ENCODE measurements at places on chromosomes 16 and 17. TPM values are rescaled to one million over a fixed set of nuclear protein-coding genes. Genes with fewer than 3 reads are reported as not detected.

DNA sequence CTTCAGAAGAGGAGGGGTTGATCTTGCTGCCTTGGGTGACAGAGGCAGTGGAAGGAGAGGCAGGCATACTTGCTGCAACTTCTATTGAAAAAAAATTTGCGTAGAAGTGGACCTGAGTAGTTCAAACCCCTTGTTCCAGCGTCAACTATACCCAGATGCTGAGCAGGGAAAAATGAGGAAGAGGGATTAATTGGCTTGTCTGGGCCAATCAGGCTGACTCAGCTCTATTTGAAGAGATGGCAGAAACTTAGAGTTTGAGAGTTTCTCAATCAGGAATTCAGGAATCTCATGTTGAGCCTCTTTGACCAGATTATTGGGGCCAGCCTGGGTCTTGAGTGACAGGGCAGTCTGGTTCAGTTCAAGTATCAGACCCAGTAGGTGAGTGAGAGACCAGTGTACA is 17.6 kb downstream of the CASC3 start:
- DNase-seq, result no peak

GRCh38 chr17:57455063-57455914 is 199.0 kb downstream of the MSI2 start:
- DNase-seq, result peak; percentile 59

DNA sequence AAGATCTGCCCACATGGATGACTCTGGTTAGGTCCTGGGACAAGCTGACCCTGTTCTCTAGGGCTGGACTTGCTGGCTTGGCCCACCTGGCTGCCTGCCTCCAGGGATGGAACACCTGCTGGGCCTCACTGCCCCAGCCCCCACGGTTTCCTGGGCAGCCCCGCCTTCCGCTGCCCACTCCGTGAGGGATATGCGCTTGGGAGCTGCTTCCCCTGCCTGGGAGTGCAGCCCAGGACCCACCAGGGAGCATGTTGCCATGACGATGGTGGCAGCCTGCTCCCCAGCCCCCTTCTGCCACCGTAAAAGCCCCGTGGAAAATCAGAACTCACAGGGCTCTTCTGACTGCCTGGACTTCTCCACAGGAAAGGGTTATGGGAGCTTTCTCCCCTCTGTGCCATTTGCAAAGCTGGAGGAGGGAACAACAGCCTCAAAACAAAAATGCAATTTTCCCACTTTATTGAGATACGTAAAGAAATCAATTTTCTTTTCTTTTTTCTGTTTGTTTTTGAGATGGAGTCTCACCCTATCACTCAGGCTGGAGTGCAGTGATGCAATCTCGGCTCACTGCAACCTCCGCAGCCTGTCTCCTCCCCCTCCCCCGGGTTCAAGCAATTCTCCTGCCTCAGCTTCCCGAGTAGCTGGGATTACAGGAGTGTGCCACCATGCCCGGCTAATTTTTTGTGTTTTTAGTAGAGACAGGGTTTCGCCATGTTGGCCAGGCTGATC is 18.0 kb upstream of the GAS7 start:
- no peak for DNase-seq

DNA sequence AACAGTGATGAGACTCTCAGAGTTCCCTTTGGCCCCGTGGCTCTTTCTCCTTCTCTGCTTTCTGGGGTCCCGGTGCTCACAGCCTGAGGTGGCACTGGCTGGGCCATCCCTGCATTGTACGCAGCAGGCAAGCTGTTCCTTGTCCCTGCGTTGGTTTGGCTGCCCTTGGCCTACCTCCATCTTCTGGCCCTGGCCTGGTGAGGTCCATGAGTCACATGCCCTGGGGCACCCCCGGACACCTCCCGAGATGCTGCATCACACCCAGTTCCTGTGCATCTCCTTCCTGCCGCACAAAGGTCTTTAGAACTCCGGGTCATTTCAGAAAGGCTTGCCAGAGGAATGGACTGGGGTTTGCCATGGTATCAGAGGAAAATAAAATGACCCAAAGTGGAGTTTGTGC is 9.5 kb downstream of the SULT1A2 start:
- DNase-seq, result no peak

GRCh38 chr16:82955741-82956348 is 329.1 kb downstream of the CDH13 start:
- DNase-seq, result no peak

GRCh38 chr16:86993426-86994110 is 323.6 kb downstream of the C16orf95 start:
- no peak for DNase-seq

DNA sequence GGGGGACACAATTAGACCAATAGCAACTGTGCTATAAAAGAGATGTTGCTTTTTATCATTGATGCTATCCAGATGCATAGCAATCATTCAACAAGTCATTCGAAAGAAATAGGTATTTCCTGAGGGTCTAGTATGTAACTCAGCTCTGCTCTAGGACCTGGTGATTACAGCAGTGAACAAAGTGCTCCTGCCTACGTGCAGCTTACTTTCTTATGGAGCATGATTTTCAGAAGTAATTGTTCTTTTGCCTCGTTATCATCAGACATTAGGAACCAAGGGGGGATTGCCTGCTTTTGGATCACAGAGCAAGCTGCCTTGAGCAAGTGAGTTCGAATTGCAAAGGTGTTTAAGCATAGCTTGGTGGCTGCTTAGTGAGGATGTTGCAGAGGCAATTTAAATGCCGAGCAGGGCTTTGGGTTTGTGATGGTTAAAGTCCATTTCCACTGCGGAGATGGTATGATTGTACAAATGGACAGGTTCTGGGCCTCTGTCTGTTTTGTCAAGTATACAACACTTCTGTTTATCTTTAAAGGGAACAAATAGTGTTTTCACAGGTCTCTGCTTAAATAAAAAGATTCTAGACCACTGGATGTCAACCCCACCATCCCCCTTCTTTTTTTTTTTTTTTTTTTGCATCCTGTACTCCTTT is 41.5 kb downstream of the WWOX start:
- no peak for DNase-seq

DNA sequence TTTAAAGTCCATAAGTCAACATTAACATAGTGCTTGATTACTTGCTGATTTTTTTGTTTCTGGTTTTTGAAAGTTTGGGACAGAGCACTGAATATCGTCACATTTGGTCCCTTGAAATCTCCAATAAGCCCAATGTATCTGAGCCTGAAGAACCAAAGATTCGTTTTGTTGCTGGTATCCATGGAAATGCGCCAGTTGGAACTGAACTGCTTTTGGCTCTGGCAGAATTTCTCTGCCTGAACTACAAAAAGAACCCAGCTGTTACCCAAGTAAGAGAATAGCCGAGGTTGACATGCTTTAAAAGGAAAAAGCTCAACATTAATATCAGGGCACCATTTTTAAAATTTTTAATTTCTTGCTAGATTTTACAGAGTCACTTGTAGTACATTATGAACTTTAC is 27.7 kb upstream of the GOSR1 start:
- no peak for DNase-seq

DNA sequence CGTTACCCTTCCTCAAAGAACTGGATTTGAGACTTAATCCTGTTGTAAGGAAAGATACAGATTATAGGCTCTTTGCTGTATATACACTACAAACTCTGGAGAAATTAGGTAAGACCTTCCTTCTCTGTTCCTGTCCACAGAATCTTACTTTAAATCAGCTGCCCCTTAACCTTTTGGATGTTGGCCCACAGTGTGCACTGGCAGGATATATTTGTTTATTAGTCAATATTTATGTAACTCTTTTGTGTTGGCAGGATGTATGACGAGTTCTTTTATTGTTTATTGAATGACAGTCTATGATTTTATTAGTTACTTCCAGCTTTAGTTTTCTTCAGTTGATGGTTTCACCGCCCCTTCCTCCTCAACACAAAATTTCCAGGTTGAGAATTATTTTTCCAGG is 19.7 kb downstream of the LRRC36 start:
- no peak for DNase-seq

- peak; percentile 50 for DNase-seq
Measured at GRCh38 chr16:80656711-80657150, 115.9 kb downstream of the DYNLRB2 start.

DNA sequence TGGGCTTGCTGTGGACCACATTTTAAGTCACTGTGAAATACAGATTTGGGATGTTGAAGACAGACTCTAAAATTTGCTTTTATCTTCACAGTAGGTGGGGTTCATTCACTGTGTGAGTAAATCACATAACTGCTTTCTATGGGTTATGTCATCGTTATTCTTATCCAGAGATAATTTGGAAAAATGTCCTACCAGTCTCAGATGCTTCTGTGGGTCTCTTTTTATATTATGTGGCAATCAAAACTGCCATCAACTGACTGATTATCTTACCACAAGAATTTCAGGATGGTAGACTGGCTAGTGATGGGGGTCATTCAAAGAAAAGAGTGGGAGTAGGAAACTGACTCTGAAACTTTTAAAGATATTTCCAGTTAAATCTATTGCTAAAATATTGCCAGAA is 3.1 kb downstream of the HSBP1 start:
- no peak for DNase-seq

GRCh38 chr17:81245024-81245664 is 6.0 kb downstream of the NDUFAF8 start:
- no peak for DNase-seq

- DNase-seq, result no peak
Measured at GRCh38 chr17:1933875-1934715, 91.0 kb downstream of the RTN4RL1 start.

DNA sequence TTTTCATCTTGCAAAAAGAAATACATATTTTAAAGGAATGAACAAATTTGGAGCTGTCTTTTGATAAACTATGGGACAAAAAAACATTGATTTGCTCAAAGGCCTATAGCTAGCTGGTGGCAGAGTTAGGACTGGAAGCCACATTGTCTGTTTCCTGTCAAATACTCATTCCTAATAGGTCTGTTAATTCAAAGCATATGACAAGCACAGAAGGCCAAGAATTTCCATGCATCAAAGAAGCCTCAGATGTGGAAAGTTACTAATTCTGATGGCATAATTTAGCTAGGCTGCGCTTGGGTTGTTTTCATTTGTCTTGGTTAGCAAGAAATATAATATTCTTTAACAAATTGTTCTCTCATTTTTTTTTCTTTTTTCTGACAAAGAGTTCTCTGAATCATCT is 98.0 kb downstream of the CDK5R1 start:
- no peak for DNase-seq

DNA sequence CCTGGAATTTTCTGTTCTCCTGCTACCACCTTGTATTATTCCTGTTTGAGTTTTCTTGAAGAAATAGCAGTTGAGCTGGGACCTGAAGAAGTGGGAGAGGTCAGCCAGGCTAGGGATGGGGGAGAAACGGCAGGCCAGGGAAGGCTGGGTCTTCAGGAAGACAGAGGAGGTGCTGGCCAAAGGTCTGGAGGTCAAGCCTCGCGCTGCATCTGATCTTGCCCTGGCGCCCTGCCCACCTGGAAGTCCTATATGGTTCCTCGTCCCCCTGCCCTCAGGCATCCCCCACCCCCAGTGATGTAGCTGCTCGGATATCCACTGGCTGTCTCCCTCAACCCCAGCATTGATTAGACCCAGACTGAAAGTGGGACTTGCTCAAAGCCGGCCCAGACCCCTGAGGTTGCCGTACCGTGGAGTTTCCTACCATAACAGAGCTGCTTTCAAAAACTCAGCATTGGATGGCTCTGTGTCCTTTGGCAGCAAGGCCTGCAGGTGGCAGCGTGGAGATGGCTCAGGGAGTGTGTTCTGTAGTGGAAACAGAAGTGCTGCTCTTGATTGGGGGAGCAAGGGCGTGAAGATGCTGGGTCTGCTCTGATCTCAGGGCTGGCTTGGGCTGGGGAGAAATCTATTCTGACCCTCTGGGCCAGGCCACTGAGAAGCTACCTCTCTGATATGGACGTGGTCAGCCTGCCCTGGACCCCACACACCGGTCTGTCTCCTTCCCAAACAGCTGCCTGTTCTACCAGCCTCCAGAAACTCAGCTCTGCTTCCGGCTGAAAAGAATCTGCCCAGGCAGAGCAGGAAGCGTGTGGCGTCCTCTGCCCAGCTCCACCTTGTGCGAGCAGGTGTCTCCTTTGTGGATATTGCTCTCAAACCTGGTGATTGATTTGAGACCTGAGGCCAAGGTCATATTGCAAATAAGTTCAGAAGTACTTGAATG is 107.0 kb upstream of the CACNG5 start:
- DNase-seq, result peak; percentile 39

- DNase-seq, result no peak
Measured at GRCh38 chr17:77690271-77691161, 268.0 kb upstream of the TNRC6C start.

- peak; percentile 80 for DNase-seq
Measured at GRCh38 chr17:81733507-81734404, 21.7 kb downstream of the SLC25A10 start.

DNA sequence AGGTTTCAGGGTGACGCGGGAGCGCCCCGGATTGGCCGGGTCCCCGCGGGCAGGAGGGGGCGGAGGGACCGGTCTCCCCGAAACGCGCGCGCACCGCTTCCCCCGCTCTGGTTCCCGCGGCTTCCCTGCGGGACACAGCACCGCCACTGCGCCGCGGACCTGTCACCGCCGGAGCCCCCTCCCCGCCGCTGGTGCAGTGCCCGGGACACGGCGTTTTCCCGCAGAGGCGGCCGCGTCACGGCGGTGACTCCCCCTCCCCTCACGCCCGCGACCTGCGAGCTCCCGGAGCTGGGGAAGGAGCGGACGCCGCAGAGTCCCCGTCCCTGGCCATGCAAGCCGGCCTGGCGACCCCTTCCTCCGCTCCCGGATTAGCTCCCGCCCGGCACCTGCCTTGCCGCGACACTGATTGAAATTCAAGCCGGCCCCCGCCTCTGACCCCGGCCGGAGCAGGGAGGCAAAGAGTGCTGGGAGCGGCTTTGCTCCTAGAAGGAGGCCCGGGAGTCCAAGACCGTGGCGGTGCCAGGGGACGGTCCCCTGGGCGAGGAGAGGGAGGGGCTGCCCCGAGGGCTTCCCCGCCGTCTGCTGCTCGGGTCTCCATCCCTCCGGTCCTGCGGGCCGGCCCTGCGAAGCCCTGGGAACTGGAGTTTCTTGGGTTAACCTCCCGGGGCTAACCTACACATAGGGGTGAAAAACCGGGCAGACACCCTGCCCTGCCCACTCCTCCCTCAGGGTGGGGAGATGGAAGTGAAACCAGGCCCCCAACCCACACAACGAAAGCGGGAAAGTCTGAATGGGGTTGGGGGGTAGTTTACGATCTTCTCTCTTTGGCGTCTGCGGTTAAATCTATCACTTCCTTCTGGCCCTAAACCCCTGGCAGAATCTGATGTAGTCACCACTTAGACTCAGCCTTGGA is 1.0 kb downstream of the RHBDL3 start:
- peak; percentile 39 for DNase-seq

GRCh38 chr17:350706-351448 is 1.7 kb downstream of the RPH3AL start:
- DNase-seq, result no peak

GRCh38 chr16:87040169-87041117 is 276.7 kb downstream of the C16orf95 start:
- no peak for DNase-seq

GRCh38 chr17:60645918-60646523 is 31.6 kb upstream of the BCAS3 start:
- DNase-seq, result no peak

The ATP2A3 gene
- total RNA-seq, result 108 TPM

The NUDT16L1 gene
- total RNA-seq, result 22.8 TPM

The CCL4L2 gene
- total RNA-seq, result 77.2 TPM

The KRT27 gene
- total RNA-seq, result not detected

The TGFB1I1 gene
- total RNA-seq, result 4.4 TPM

The TEX19 gene
- not detected for total RNA-seq

The HP gene
- total RNA-seq, result not detected

The KRT36 gene
- total RNA-seq, result not detected

The PPP1R9B gene
- 111 TPM for total RNA-seq

The KRTAP2-1 gene
- total RNA-seq, result not detected
